ENCODE measurements at places on chromosomes 4 and X.

GRCh38 chr4:169283114-169283509 lies 12.4 kb upstream of the SH3RF1 start:
- no peak for DNase-seq

DNA sequence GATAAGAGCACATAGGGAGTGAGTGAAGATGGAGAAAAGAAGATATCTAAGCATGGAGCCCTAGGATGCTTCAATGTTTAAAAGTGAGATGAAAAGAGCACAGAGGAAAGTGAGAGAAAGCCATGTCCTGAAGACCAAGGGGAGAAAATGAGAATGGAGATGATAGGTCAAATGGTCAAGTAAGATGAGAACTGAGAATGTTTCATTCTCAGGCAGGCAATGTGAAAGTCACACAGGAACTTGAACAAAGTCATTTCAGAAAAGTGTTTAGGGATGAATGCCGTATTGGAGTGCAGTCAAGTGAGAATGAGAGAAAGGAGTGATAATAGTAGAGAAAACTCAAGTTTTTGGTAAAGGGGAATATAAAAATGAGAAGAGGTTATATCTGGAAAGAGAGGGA lies 148.7 kb upstream of the PTCHD1 start:
- DNase-seq, result no peak

GRCh38 chr4:99405433-99406115 lies 29.6 kb downstream of the ADH7 start:
- peak; percentile 66 for DNase-seq

DNA sequence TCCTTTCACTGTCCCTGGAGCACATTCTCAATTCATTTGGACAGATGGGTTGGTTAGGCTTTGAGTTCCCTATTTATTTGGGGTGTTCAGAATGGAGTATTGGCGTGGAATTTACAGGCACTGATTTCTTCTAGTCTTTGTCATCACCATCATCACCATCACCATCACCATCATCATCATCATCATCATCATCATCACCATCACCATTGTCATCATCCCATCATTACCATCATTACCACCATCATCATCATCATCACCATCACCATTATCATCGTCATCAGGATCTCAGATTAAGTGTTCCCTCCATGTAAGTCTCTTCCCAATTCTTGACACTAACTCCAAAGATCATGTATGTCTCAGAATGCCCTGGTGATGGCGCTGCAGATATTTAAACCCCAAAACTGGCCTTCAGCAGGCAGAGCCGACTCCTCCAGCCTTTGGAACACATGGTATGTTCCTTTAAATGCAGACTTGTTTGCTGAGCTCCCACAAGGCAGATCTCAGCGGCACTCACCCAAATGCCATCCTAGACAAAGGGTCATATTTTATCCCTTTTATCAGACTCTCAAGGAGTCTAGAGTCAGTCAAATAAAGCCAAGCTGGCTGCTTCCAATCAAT lies 19.8 kb upstream of the FAM9A start:
- no peak for DNase-seq

GRCh38 chr4:5632571-5632970 lies 75.8 kb downstream of the EVC2 start:
- DNase-seq, result no peak

DNA sequence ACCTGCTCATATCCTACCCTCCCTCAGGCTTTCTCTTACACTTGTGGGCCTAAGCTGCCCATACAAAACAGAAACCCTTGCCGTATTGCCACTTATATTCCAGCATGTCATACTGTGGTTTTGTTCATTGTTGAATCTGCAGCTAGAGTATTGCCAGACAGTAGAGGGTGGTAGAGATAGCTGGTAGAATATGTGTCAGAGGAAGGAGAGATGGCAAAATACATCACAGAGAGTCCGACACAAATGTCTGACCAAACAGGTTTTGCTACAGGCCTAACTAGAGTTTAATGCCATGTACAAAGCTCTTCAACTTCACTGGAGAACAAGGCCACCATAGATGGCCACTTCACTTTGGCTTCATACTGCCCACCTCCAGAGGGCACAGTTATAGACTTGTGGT lies 160.1 kb downstream of the EFHC2 start:
- no peak for DNase-seq

GRCh38 chr4:2805712-2806389 lies 13.0 kb downstream of the SH3BP2 start:
- DNase-seq, result no peak
